MCF 10A (cell line): ENCODE measurements at places on chromosomes 2 and 18. TPM values are rescaled to one million over a fixed set of nuclear protein-coding genes. Genes with fewer than 3 reads are reported as not detected.
A peak's percentile ranks its signal among the peaks of the same experiment; 100 is the strongest.

TCF7L1 gene
- total RNA-seq: 0.81 and 1.1 TPM in 2 replicates

OR6B2 gene
- total RNA-seq: not detected in 2 replicates

OXER1 gene
- total RNA-seq: not detected in 2 replicates

- H3K4me3 ChIP-seq: peak overlapping the region; percentile 1
- peak; percentile 91 for DNase-seq
- H3K36me3 ChIP-seq: peaks cover 15% of the 10 kb centered on the region
- no peaks in the 10 kb centered on the region for H3K27me3 ChIP-seq
Observed at GRCh38 chr2:178279142-178279541, 84.8 kb downstream of the OSBPL6 start.

DNA sequence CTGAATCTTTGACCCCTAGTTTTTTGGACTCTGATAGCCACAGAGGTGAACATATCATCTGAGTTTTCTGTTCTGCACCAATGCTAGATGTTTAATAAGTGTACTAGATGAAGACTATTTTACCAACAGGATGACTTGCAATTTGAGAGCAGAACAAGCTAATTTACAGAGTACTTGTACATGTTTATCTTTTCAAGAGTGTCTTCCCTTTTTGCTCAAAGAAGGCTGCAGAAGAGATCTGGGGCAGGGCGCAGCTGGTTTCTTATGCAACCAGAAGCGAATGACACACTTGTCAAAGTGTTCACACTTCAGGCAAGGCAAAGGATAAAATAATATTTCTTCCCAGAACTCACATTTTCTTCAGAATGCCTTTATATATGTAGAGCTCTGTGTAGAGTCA is 86.0 kb downstream of the VWA3B start:
- no peak overlapping the region for H3K4me3 ChIP-seq
- no peaks in the 10 kb centered on the region for H3K4me1 ChIP-seq
- H3K36me3 ChIP-seq: peaks cover 4% of the 10 kb centered on the region

- H3K27ac ChIP-seq: no peak overlapping the region
- no peak overlapping the region for H3K4me3 ChIP-seq
- DNase-seq: no peak
- peaks cover 15% of the 10 kb centered on the region for H3K36me3 ChIP-seq
Observed at GRCh38 chr2:177320596-177320995, 56.1 kb upstream of the NFE2L2 start.

GRCh38 chr18:45325778-45326177 is 289.5 kb upstream of the SLC14A2 start:
- no peak overlapping the region for H3K4me3 ChIP-seq
- DNase-seq: no peak
- H3K27me3 ChIP-seq: no peaks in the 10 kb centered on the region
- H3K27ac ChIP-seq: no peak overlapping the region

DNA sequence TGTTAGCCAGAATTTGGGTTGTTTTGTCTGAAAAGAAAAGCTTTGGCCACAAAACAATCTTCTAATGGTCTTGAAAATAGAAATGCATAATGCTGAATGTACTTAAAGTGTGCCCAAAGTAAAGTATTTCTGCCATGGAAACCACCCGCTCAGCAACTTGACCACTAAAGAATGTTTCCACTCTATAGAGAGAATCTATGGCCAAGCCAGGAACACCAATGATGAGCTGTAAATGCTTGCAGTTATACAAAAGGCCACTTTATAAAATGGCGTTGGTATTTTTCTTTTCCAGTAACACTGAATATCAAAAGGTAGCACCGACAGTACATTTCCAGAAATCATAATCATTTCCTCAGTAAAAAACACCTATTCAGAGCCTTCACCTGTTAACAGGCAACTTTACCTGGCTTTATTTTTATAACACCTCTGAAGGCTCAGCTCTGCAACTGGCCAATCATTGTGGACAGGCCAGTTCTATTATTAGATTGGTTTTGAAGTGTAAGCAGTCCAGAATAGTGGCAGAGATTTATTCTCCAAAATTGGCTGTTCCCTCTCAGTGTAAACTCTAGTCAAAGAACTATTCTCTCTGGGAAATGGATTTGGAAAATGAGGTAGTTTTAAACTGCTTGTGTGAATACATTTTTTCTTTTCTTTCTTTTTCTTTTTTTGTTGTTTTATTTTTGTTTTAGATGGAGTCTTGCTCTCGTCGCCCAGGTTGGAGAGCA is 36.1 kb downstream of the SLC40A1 start:
- H3K27ac ChIP-seq: no peak overlapping the region
- peaks cover 5% of the 10 kb centered on the region for H3K4me1 ChIP-seq
- H3K4me3 ChIP-seq: no peak overlapping the region
- no peaks in the 10 kb centered on the region for H3K36me3 ChIP-seq

GRCh38 chr18:68181956-68182355 is 533.0 kb downstream of the TMX3 start:
- no peaks in the 10 kb centered on the region for H3K27me3 ChIP-seq
- peak; percentile 1 for DNase-seq
